ENCODE measurements at places on chromosomes 11 and 22.

DNA sequence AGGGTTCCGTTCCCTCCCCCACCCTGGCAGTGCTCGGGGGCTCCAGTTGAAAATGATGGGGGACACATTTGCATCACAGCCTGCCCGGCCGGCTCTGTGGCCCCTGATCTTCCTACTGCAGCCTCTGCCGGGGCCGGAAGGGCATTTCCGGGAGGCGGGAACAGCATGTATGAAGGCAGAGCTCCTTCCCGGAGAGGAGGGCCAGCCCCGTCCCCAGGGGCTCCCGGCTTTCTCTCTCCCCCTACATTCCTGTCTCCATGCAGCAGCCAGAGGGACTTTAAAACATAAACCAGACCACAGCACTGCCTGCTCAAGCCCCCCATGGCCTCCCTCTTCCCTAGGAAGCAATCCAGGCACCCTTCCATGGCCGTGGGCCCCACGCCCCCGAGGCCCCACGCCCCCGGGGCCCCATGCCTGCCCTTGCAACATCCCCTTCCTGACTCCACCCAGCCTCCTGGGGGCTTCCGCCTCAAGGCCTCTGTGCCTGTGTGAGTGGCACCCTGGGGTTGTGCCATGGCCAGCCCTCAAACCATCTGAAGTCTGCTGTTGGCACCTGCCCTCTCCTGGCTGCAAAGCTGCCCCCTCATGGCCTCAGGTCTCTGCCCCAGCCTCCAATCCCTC is 73.1 kb downstream of the CDKN1C start:
- no peak for DNase-seq

GRCh38 chr11:1932105-1932480 is 12.6 kb downstream of the TNNT3 start:
- no peak for DNase-seq

GRCh38 chr22:19820880-19821522 is 33.7 kb downstream of the GNB1L start:
- DNase-seq, result no peak

DNA sequence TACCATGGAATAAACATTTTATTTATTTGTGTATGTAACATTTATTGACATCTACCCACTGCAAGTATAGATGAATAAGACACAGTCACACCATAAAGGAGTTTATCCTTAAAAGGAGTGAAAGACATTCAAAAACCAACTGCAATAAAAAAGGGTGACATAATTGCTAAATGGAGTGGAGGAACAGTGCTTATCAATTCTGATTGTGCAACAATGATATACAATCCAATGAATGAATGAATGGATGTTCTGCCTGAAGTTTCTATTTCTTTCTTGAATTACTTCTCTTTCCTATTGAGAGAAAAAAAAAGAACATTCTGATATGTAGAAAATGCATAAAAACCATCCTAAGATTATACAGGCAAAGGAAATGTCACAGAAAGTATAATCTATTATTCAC is 10.0 kb downstream of the MMP7 start:
- DNase-seq, result no peak

- DNase-seq, result no peak
Observed at GRCh38 chr11:128648711-128649110, 45.2 kb upstream of the FLI1 start.

GRCh38 chr22:41690476-41690875 is 1.8 kb upstream of the SNU13 start:
- no peak for DNase-seq

- no peak for DNase-seq
Observed at GRCh38 chr22:45878051-45878781, 98.7 kb downstream of the WNT7B start.

DNA sequence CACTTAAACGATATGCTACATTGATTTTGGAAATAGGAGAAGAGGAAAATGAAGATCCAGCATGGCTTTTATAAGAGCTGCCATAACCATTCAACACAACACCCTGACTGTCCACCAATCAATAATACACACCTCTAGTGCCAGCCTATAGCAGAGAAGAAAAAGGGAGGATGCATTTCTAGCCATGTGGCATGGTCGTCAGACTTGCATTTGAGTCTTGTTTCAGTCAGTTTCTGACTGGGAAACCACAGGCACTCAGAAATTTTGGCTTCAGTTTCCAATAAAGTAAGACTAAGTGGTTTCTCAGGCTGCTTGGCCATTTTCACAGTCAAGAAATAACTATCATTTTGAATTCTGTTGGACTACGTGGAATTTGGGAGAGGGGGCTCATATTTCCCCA is 523.5 kb upstream of the LRRC4C start:
- DNase-seq, result no peak

GRCh38 chr11:103433386-103434072 is 324.3 kb downstream of the DYNC2H1 start:
- no peak for DNase-seq

- no peak for DNase-seq
Observed at GRCh38 chr11:64836448-64837072, 7.9 kb downstream of the CDC42BPG start.

DNA sequence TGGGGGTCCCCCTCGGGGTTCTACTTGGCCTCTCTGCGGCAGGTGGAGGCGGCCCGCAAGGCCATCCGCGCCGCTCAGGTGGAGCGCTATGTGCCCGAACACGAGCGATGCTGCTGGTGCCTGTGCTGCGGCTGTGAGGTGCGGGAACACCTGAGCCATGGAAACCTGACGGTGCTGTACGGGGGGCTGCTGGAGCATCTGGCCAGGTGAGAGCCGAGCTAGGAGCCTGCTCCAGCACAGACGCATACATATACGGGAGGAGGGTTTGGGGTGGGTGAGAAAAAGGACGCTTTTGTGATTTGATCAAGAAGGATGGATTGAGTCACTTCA is 415 bp downstream of the CENATAC start:
- DNase-seq, result no peak
